ENCODE measurements at places on chromosomes 4 and X.
A peak's percentile ranks its signal among the peaks of the same experiment; 100 is the strongest.

DNA sequence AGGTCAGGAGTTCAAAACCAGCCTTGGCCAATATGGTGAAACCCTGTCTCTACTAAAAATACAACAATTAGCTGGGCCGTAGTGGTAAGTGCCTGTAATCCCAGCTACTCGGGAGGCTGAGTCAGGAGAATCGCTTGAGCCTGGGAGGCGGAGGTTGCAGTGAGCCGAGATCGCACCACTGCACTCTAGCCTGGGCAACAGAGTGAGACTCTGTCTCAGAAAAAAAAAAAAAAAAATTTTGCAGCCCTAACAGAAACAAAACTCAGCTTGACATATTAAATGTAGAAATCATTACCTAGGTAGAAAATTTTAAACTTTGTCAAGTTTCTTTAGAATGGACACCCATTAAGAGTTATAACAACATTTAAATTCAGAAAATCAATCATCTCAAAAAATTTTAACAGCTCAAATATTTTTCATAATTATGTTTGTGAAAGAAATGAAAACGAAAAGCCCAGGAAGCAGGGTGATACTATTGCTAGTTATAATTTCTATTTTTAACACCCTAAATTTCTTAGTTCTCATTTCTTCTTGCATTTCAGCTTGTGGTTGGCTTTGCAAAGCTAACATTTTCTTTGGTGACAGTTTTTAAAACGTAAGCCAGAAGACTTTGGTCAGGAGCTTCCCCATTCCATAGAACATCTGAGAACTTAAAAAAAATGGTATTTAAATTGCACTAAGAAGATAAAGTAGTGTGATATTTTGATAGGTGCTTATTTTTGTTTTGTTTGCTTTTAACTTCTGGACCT, 33.3 kb upstream of the RBBP7 start:
- DNase-seq = no peak

- DNase-seq = peak; percentile 47
Observed at GRCh38 chr4:186902361-186902760, 178.7 kb upstream of the FAT1 start.

DNA sequence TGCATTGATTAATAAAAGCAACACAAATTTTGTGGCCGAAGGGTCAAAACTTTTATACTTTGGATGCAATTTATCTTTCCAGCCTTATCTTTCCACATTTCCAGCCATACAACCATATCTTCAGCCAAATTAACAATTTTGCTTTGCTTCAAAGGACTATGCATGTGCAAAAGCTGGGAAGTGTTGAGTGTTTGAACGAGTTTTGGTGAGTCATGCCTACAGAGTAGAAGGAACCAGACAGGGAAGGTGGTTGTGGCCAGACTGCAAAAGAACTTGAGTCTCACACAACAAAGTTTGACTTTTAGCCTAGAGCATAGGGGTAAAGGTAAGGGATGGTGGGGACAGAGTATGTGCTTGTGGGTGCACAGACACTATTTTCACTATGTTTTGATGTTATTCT, 53.0 kb upstream of the GABRA2 start:
- no peak for DNase-seq

- DNase-seq = peak; percentile 71
Observed at GRCh38 chr4:122576261-122577188, 44.3 kb downstream of the IL21 start.

Measured in HT-29 (cell line).